GM18507 (cell line): ENCODE measurements at places on chromosomes 2 and 18.

DNA sequence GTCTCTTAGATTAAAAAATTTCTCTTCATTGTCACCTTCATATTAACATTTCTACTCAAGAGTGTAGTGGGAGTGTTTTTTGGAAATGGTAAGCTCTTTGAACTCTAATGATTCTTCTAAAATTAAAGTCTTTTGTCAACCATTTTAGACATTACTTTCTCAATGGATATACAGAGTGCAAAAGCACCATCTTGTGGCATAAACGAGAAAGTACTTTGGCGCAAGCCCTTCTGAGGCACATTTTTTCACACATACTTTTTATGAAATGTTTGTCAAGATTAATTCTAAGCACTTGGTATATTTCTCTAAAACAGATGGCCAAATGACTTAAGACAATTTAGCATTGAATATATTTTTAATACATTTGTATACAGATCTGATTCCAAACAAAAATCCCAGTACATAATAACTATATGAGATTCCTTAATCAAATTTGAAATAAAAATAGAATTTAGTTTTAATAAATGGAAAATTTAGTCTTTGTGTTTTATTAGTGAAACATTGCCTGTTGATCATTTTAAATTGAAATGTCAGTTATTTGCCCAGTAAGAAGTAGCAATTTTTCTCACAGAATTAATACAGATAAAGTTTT is 63.3 kb upstream of the GALNT5 start:
- DNase-seq, result peak; percentile 8

DNA sequence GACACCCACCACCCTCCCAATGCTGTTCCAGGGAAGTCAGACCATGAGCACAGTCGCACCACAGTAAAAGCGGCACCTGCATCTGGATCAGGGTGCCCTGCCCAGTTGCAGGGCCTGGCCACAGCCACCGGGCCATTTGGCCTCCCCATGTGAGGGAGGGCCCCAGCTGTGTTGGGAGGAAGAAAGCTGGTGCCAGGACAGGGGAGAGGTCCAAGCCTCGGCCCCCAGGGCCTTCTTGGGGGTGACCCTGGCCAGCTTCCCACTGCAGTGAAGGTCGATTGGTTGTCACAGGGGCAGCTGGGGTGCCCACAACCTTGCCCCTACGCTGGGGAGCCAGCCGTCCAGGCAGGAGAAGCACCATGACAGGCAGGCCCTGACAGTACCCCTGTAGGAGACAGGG is 183.2 kb upstream of the RAB6C start:
- DNase-seq, result no peak

DNA sequence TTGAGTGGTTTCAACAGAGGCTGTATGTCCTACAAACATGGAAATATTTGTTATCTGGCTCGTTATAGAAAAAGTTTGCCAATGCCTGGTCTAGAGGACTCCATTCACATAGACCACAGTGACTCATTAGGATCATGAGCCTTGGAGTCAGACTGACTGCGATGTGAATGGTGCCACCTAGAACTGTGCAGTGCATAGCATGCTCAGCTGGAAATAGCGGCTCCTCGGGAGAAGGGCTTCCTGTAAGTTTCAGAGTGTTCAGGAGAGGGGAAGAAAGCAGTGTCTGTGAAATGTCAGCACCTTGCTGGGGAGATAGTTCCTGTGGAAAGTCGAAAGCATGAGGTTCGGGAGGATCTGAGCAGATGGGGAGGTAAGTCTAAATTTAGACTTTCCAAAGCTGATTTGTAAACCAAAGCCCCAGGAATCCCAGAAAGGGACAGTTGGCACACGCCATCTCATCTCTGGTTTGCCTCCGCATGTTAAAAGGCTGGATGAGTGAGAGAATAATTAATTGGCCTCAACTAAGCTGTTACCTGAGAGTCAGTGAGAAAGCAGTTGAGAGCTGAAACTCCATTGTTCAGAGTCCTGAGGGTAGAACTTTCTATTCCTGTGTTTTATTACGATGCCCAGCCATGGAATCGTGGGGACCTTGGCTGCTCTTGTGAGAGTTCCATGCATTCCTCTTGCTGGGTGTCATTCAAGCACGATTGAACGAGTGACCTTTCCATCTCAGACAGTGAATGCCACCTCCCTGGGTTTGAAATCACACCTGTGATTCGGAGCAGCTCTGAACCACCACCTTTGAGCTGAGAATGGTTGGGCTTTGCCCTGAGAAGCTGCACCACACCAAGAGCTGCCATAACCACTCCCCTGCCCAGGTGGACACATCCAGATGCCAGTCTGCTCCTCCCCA is 99.5 kb downstream of the MAPK4 start:
- no peak for DNase-seq

GRCh38 chr2:46098621-46099062 is 198.6 kb upstream of the EPAS1 start:
- DNase-seq, result no peak

DNA sequence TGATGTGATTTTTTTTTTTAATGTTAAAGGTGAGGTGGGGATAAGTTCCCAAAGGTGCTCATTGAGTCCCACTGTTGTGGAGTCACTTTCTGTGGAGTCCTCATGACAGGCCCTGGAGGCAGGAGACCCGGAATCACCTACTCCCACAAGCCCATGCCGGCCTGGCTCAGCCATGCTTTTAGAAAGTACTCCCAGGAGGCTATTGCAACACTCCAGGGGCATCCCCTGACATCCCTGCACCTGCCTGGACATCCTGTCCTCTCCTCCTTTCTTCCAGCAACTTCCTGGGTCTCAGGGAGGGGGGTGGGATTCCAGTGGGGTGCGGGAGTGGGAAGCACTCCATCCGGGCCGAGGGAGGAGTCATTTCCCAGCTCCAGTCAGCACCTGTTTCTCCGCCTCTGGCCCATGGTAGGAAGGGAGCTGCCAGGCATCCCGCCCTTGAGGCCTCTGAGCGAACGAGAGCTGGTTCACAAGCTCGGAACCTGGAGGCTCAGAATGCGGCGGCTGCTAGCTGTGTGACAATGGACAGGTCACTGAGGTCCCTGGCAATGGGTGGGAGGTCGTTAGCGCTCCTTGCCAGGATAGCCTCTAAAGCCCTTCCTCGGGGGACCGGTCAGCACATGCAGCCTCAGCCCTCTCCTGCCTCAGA is 163.9 kb upstream of the ID2 start:
- no peak for DNase-seq

- DNase-seq, result peak; percentile 58
Measured at GRCh38 chr2:176931588-176932563, 280.7 kb upstream of the HNRNPA3 start.

- no peak for DNase-seq
Measured at GRCh38 chr2:235811446-235812184, 317.8 kb downstream of the AGAP1 start.

DNA sequence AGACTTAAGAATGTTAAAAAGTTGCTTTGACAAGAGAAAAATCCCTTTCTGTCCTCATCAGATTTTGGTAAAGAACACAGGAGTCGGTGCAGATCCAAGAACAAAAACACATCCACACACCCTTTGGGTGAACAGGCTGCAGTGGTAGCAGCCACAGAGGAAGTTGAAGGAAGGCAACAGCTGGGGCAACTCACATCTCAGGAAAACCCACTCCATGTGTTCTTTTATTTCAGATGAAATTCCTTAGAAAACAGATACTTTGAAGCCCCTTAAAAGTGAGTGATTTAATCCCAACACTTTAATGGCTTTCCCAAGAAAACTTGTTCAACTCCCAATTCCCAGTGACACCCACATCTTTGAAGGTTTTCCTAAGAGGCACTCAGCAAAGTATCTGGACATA is 271.3 kb downstream of the ICOS start:
- DNase-seq, result no peak
